Trophoblast cell (in vitro differentiated cells and primary cell): ENCODE measurements at places on chromosomes 1 and 21.

DNA sequence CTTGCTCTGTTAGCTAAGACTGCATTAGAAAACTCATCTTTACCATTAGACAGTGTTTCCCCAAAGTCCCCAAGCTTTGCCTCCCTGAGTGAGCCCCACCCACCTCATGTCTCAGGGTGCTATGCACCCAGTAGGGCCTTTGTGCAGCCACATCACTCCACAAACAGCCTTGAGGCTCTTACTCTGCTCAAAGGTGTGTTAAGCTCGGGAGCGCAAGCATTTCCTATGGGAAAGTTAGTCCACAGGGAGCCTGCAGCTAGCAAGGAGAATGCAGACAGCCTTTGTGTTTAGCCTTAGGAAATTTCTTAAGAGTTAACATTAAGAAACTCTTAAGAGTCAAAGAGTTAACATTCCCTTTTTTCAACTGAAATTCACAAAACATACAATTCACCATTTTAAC is 278.8 kb downstream of the AJAP1 start:
- no peak for DNase-seq

GRCh38 chr1:20114021-20114648 is 5.2 kb downstream of the PLA2G2D start:
- no peak for DNase-seq

DNA sequence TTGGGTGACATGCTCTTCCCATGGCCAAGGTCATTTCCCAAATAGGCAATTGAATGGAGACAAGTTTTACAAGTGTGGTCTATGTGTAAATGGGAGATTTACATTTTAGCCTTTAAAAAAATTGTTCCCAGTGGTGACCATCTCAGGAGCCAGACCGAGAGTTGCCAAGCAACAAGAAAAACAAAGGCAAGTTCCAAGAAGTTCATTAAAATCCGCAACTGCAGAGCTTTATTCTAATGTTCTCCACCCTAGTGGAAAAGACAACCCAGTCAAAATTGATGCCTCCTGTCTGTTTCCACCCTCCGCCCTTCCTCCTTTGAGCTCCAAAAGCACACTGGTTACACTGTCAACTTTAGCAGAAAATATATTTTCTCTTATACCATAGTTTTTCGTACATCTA is 33.2 kb upstream of the CD55 start:
- peak; percentile 37 for DNase-seq

DNA sequence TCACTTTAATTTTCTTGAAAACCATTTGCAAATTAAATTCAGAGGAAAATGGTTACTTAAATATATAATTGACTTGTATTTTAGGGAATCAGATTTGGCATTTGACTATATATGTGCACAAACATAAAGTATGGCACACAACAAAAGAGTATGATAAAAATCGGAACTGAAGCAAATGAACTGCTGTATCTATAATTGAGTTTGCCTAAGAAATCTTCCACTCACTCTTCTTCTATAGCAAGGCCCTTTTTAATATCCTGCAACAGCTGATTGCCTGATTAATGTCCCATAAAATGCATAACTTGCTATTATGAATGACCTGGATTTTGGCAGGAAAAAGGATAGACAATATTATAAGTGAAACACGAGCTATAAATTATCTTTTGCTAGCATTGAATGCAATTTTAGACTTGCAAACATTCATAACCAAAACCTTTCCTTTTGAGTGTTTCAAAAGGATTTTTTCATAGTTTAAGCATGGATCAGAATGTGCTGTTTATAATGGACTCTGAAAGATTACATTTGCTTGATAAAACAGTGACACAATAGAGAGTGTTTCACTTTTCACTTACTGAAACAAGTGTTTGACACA is 2204.3 kb downstream of the MRPL39 start:
- DNase-seq, result no peak

- peak; percentile 89 for DNase-seq
Measured at GRCh38 chr21:33007747-33008146, 18.0 kb upstream of the OLIG2 start.

DNA sequence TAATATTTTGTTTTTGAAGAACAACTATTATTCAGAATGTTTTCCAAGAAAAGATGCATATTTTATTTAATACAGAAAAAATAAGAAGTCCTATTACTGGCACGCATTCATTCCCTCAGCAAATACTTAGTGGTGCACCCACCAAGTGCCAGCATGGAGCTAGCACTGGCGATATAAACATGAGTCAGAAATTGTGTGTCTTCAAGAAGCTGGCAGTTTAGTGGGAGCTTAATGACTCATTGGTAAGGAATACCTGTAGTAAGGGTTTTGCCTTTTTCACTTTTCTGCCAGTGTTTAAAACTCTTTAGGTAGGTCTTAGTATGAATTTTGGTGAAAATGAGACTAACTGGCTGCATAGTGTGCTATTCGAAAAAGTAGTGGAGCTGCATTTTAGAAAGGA is 6.3 kb downstream of the MAGI3 start:
- DNase-seq, result peak; percentile 25

DNA sequence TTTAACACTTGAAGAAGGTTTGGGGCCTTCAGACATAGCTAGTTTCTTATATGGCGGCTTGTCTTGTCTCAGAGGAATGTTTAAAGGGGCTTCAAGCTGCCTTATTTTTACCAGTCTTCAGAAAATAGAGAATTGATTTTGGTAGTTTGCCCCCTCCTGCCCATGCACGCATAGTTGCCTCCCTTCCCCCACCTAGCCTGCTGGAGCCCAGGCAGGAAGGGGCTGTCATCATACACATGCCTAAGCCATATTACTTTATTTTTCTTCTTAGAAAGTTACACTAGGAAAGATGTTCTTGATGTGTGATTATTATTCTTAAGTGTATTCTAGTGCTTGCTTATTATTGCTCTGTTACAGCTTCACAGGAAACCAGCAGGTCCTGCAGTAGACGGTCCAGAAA is 18.3 kb downstream of the PBX1 start:
- no peak for DNase-seq

GRCh38 chr1:106224426-106224825 is 832.0 kb upstream of the PRMT6 start:
- DNase-seq, result no peak

GRCh38 chr1:31413405-31414001 is 490 bp downstream of the SERINC2 start:
- DNase-seq, result peak; percentile 53

- DNase-seq, result peak; percentile 62
Measured at GRCh38 chr21:42381347-42381984, 14.4 kb downstream of the TMPRSS3 start.

GRCh38 chr1:34884961-34885360 is 25.4 kb upstream of the SMIM12 start:
- DNase-seq, result peak; percentile 4

- no peak for DNase-seq
Measured at GRCh38 chr1:228060458-228061190, 21.9 kb upstream of the ARF1 start.

GRCh38 chr1:85133565-85134159 is 67.2 kb downstream of the SYDE2 start:
- DNase-seq, result no peak

DNA sequence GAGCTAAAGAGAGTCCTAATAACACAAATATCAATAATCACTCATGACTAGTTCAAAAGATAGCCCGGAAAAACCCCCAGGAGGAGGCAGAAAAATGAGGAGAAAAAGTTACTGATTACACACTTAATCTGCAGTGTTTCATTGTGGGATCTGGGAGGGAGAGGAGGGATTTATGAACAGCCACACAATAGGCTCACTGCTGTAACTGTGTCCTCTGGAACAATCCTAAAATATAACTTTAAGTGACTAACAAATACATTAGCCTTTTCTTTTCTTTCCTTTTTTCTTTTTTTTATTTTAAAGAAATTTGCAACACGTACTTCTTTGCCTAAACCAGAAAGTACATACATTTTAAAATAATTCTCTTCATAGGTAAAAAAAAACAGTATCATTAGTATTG is 106.3 kb upstream of the LBR start:
- DNase-seq, result no peak

- no peak for DNase-seq
Measured at GRCh38 chr1:54806931-54807611, 5.9 kb upstream of the TTC22 start.

GRCh38 chr1:149885339-149886120 is 13.8 kb upstream of the BOLA1 start:
- DNase-seq, result peak; percentile 95

GRCh38 chr1:25477448-25478034 is 46.8 kb downstream of the MACO1 start:
- DNase-seq, result peak; percentile 6

- peak; percentile 37 for DNase-seq
Measured at GRCh38 chr1:229271448-229272159, 693 bp downstream of the RAB4A start.

DNA sequence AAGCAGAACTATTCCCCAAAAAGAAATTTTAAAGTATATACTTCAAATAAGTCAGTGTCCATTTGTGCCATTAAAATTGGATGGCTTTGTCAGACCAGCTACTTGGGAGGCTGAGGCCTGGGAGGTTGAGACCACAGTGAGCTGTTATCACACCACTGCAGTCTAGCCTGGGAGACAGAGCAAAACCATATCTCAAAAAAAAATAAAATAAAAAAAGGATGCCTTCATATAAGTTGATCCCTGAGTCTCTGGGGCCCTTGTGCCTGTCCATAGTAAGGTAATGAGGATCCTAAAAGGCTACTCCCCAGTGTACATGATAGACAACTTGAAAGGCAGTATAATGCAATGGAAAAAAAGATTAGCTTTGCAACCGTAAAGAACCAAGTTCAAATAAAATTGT is 81.2 kb upstream of the BARHL2 start:
- no peak for DNase-seq

DNA sequence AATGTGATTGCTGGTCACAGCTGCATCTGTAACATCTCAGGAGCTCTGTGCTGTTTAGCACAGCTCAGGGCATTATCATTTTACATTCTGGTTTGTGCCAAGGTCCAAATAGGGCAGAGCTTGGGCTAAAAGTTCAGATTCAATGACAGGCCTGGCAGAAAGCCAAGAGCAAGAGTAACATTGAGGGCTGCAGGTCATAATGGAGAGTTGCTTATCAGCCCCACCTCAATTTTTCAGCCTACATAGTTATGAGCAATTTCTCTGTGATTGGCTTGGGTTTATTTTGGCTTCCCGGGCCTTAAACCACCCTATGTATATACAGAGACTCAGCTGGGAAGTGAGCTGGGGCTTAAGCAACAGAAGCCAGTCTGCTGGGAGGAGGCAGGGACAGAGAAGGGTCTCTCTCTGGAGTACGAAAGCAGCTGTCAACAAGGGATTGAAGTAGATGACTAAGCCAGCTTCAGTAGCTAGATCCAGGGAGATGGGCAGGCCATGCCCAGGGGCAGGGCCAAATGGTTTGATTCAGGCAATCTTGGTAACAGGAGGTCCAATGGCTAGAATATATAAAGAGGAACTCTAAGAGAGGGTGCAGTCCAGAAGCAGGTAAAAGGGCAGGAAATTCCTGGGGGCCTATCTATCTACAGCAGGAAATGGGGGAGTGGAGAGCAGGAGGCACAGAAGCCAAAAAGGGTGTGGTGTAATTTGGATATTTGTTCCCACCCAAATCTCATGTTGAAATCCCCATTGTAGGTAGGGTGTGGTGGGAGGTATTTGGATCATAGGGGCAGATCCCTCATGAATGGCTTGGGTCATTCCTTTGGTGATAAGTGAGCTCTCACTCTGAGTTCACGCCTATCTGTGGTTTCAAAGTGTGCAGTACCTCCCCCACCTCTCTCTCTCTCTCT is 49.0 kb downstream of the BRINP2 start:
- peak; percentile 3 for DNase-seq

GRCh38 chr21:35645991-35646390 is 414.3 kb downstream of the SETD4 start:
- DNase-seq, result no peak

GRCh38 chr1:44421446-44421884 is 16.4 kb downstream of the RNF220 start:
- no peak for DNase-seq

DNA sequence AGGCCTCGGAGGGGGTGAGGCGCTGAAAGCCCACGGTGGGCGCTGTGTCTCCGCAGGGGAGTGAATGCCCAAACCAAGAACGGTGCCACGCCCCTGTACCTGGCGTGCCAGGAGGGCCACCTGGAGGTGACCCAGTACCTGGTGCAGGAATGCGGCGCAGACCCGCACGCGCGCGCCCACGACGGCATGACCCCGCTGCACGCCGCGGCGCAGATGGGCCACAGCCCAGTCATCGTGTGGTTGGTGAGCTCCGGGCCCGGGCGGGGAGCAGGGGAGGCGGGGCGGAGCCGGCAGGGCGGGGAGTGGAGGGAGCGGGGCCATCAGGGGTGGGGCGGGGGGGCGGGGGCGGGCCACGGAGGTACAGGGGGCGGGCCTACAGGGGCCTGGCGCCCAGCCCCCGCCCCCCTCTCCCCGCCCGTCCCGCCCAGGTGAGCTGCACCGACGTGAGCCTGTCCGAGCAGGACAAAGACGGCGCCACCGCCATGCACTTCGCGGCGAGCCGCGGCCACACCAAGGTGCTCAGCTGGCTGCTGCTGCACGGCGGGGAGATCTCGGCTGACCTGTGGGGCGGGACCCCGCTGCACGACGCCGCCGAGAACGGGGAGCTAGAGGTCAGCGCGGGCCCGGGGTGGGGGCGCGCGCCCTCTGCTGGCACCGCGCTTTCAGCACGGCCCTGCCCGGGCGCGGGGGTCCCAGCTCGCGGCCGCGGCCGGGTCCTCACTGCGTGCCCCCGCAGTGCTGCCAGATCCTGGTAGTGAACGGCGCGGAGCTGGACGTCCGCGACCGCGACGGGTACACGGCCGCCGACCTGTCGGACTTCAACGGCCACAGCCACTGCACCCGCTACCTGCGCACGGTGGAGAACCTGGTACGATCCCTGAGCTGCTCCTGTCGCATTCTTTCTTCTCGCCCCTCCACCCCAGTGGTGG is 15.9 kb downstream of the ESPN start:
- peak; percentile 56 for DNase-seq

DNA sequence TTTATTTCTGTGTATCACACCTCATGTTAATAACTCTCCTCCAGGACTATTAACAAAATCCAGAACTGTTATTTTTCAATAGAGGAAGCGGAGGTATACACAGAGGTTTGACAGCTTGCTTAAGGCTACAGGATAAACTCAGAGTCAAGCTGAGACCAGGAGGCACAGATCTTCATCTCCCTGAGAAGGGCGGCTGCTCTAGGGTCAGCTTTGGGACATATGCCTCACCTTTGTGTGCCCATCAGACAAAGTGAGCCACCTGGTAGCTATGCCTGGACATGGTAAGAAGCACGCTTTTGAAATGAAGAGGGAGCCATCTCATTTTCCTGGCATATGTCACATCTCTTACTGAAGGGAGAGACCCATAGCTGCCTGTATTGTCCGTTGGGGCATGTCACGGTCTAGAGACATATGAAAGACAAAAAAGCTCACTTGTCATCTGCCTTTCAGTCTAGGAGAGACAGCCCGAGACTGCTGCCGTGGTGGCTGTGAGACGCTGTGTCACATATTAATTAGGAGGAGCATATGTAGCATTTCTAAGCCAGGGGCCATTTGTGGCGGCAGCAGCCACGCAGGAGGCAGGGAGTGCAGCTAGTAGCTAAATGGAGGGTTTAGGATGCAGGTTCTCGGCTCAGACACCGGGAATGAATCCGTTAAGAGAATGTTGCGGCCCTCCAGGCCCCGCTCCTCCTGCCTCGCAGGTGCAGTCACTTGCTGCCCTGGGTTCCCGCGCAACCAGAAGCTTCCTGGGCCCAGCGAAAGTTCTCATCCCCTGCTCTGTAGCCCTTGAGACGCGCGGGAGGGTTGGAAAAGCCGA is 161.3 kb upstream of the C1orf21 start:
- DNase-seq, result no peak
